ENCODE measurements at places on chromosomes 2 and 18.

GRCh38 chr2:43158259-43158880 is 68.0 kb downstream of the ZFP36L2 start:
- DNase-seq, result no peak

DNA sequence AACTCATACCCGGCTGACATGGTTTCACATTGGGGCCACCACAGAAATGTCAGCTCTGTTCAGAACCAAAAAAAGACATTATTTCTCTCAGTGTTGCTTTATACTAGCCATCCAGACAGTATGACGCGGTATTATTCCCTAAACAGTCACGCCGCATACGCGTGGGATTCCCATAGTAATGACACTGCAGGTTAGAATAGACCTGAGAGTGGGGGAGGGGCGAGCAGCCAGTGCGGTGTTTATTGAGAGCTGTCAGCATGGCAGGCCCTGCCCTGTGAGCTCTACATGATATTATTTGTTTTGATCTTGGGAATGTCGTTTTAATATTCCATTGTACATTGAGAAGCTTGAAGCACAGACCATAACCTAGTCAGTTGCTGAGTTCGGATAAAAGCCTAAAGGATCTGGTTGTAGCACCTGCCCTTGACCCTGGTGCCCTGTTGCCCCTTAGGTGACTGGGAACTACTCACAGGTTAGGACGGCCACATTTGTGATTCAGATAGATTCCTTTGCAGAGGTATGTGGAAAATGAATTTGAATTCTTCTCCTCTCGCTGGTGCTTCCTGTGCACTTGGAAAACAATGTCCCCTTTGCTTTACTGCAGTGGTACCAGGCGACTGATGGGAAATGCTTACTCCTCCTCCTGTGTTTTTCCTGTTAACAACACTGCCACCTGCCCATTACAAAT is 150.1 kb downstream of the ARHGAP28 start:
- no peak for DNase-seq

GRCh38 chr2:11175293-11175795 is 20.1 kb downstream of the SLC66A3 start:
- DNase-seq, result no peak

DNA sequence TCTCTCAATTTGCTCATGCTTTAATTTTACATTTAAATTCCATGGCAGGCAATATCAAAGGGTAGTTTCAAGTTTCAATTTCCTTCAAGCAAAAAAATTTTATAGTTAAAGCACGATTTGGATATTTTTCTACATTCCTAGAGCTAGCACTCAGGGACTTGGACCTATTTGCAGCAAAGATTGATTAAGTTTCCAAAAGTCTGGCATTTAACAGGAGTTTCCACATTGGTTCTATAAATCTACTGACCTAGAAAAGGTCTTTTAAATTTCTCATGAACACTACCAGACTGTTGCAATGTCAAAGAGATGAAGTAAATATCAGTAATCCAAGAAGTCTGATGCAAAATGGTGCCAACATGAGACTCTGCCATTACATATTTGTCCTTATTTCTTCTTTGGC is 253.7 kb upstream of the LINC00305 start:
- DNase-seq, result no peak

DNA sequence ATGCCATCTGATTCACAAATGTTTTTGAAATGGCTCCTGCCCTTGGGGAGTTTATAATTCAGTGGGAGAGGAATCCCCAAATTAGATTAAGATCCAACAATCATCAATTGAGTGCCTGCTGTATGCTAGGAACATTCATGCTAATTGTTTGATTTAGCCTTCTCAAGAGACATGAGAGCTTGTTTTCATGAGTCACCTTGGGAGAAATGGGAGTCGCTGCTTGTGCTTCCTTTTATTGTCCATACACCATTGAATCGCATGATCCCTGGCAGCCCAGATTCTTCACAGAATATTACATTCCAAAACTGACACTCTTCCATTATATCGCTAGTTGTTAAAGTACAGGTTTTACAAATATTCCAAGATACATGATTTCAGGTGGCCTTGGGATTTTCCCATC is 106.0 kb upstream of the MAP3K20 start:
- DNase-seq, result no peak

GRCh38 chr18:13309031-13309747 is 90.6 kb downstream of the LDLRAD4 start:
- DNase-seq, result no peak

DNA sequence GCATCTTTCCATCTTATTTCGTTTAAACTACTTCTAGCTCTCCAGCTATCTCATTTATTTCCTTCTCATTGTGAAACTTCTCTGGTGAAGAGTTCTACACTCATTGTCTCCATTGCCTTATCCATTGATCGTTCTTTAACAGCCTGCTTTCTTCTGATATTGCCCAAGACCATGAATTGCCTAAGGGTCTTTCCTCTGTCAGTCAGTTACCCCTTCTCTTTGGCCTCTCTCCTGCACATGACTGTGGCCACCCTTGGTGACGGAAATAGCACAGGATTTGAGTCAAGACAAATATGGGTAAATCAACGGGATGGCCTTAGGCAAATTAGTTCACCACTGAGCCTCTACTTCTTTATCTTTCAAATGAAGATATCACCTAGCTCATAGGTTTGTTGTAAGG is 26.6 kb downstream of the NHEJ1 start:
- no peak for DNase-seq

- no peak for DNase-seq
These were observed 284.6 kb downstream of the DPP10 start for GRCh38 chr2:114727012-114727411.

DNA sequence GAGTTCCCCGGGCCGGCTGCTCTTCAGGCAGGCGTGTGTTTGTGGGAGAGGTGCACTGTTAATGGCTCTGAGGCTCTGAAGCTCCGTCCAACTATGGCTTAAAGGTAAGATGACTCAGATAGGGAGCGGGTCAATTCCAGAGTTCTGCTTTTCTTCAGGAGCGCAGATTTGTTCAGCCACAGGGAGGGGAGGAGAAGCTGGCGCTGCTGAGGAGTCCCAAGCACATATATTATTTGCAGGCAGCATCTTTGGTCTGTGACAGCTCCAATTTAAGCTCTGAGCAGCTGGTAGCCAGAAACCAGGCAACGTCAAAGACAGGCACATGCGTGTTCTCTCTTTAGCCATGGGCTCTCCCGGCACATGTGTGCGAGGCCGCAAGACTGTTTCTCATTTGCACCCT is 229.2 kb downstream of the BCL2 start:
- DNase-seq, result no peak

DNA sequence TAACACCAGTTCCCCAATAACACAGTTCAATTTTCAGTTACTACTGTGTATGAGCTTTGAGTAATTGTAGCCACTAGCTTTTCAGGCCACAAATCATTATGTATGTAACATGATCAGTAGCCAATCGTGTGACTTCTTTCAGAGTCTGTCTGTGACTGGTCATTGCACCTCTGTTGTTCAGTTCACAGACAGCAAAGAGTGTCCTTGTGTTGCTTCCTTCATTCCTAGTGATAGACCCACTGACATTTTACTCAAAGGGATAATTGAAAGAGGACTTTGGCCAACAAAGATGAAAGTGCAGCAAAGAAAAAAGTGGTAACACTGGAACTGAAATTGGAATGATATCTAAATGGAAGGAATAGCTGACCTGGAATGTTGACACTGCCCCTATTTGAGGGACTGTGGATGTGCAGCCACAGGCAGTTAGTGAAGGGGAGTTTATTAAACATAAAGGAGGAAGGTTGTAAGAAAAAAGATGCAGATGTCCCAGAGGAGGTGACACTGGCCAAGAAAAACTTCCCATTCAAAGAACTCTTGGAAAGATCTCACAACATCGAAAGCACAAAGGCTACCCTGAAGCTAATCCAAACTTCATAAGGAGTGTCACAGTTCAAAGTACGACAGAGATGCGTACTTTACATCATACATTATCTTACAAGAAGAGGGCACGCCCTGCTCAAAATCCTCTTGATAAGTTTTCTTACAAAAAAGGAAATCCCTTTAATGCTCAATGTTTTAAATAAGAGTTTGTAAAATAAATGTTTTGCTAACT is 19.3 kb downstream of the TTC39C start:
- no peak for DNase-seq

DNA sequence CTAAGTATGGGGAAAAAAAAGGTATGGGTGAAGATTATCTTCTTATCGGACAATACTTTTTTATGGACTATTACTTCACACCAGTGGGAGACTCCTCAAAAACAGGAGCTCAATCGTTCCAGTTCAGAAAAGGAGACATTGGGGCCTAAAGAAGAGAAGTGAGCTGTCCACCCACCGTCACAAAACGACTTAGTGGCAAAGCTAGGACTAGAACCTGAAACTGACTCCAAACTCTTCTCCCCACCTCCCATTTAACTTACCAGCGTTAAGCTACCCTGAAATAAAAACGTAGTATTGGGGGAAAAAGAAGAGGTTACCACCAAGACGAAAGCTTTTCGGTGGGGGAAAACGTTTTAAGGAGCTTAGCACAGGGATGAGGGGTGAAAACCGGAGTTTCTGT is 503 bp downstream of the GTF3C3 start:
- DNase-seq, result no peak

GRCh38 chr2:159506764-159507440 is 109.4 kb downstream of the BAZ2B start:
- no peak for DNase-seq

GRCh38 chr18:48836231-48836805 is 114.4 kb downstream of the SMAD7 start:
- DNase-seq, result no peak

- DNase-seq, result no peak
These were observed 1.7 kb upstream of the PRLH start for GRCh38 chr2:237564526-237565131.

DNA sequence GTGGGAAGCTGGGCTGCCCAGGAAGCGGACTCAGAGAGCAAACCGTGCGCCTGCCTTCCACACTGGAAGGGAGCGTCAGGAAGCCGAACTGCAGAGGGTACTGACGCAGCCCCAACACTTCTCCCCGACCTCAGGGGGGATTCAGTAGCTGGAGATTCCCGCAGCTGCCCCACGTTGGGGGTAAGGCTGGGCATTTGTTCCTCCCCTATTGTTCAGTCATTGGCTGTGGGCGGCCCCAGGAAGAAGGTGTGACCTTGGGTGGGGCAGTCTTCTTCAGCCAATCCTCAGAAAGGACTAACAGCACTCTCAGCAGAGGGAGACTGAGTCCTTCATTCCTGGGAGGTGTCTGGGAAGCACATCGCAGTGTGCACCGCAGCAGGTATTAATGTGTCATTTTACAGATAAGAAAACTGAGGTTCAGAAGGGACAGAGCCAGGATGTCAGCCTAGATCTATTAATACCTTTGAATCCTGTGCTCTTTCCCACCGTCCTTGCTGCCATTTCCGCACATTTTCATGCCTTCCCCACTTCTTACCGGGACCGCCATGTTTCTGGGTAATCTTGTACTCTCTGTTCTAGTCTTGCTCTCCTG is 12.1 kb upstream of the C18orf32 start:
- DNase-seq, result no peak

DNA sequence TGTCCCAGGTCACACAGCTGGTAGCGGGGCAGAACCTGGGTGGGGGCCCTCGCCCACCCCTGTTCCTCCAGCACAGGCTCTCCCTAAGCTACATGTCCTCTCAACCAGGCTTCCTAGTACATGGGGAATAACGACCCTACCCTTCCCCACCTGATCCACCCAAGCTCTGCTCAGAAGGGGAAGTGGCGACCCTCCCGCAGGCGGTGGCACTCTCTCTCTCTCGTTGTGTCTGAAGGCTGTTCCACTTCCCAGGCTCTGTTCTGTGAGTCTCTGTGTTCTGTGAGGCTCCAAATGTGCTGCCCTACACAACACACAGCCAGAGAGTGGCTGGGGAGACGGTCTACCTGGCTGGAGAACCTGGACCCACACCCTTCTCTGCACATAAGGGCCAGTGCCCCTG is 135.8 kb downstream of the COPS8 start:
- no peak for DNase-seq

Measured in activated CD8-positive, alpha-beta memory T cell treated with anti-CD3 and anti-CD28 coated beads for 48 hours (primary cell).